ENCODE measurements at places on chromosomes 2 and 18.

- no peak for DNase-seq
Measured at GRCh38 chr2:155368934-155369333, 670.4 kb downstream of the KCNJ3 start.

DNA sequence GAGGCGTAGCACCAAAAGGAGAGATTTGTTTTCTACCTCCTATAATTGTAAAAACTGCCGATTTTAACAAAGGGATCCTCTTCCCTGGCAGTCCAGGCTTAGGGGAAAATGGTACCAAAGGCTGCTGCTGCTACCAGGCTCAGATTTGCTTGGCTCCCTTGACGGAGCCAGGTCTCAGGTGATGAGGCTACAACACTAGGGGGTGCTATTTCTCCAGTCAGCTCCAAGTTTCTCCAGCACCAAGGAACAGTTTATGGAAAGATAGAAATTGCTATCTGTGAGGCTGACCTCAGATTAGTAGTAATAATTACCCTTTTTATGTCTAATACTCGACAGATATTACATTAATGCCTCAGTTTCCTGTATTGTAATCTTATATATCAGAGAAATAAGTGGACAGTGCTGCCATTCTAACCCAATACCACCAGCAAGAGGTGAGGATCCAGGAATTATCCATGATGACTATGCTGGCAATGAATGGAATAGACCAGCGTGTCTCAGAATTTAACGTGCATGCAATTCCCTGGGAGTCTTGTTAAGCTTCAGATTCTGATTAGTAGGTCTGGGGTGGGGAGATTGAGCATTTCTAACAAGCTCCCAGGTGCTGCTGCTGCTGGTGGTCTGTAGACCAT is 111.3 kb downstream of the ESCO1 start:
- no peak for DNase-seq

GRCh38 chr18:54973046-54973445 is 13.8 kb upstream of the CCDC68 start:
- no peak for DNase-seq

- no peak for DNase-seq
Measured at GRCh38 chr2:107027205-107027604, 141.2 kb upstream of the ST6GAL2 start.

- no peak for DNase-seq
Measured at GRCh38 chr2:2452961-2453360, 121.9 kb upstream of the MYT1L start.

DNA sequence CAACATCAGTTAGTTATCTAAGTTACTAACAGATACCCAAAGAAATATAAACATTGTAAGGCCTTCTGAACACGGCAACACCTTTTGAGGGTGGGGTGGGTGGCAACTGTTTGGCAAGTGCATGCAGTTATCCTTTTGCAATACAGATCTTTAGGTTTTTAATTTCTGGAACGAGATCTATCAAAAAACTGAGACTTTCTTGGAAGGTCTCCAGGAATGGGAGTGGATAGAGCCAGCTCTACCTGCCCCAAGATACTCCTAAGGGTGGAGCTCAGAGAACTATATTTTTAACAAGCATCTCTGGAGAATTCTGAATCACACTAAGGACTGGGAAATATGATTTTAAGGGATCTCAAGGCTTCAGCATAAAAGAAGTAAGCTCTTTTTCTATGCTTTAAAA is 11.4 kb upstream of the GALNT1 start:
- DNase-seq: no peak

- DNase-seq: no peak
Measured at GRCh38 chr2:230886671-230887071, 21.9 kb downstream of the ITM2C start.

- DNase-seq: no peak
Measured at GRCh38 chr2:148968776-148969319, 69.7 kb upstream of the LYPD6B start.
